ENCODE measurements at places on chromosomes 7 and 10.

DNA sequence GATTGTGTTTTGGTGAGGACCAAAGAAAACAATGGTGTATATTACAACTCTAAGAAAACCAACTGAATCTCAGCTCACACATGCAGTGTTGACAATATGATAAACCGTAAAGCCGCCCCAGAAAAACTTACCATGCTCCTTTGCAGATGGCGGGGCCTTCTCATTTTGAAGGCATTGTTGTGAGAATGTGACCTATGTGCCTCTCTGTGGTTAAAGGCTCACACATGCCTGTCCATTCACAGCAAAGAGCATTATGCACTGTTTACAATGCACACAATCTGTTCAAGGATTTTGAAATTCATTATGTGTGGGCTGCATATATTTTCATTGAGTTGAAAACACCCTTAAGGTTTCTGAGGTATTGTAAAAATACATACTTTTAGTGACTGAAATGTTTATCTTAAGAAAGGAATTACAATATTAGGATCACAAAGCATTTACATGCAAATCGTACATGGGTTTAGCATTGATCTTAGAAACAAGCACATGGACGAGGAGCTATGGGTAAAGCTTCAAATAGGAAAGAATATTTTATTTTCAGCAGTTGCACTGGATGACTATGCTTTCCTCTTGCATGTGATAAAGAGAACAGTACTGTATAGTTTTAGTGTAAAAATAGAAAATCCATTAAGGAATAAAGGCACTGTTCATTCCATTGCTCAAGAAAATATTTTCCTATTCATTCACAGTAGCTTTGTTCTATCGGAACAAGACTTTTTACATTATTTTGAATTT, 334.3 kb downstream of the ARL4A start:
- DNase-seq = no peak

GRCh38 chr10:128011059-128011979, 104.4 kb downstream of the PTPRE start:
- DNase-seq = no peak

- no peak for DNase-seq
Observed at GRCh38 chr7:43244232-43244631, 131.8 kb downstream of the HECW1 start.

DNA sequence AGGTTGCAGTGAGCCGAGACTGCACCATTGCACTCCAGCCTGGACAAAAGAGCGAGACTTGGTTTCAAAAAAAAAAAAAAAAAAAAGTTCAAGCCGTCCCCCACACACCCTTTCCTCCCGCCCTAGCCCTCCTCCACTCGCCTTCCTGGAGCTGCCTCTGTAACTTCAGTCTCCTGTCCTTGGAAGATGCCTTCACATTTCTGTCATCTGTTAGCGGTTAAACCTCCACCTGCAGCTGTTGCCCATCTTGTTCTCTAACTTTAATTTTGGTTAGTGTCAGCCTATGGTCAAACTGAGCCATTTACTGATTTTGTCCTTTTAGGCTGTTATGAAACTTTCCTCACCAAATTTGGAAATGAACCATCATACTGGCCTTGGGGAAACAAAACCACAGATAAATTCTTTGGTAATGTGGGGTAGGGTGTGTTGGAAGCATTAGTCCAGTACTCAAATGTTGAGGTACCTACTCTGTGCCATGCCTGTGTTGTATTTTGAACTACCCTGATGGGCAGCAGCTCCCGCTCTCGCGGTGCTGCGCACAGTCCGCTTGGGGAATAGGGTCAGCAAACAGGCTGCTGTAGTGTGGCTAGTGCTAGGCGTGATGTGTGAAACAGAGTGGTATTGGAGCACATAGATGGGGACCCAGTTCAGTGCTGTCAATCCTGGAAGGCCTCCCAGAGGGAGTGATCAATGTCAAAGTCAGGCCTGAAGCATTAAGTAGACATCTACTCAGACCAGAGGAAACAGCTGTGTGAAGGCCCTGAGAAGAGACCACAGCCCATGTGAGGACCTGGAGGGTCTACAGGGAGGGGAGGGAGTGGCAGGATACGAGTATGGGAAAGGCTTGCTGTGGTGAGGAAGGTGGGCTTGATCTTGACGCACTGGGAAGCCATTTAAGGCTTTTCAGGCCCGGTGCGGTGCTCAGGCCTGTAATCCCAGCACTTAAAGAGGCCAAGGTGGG, 26.9 kb downstream of the SFXN4 start:
- DNase-seq = no peak

DNA sequence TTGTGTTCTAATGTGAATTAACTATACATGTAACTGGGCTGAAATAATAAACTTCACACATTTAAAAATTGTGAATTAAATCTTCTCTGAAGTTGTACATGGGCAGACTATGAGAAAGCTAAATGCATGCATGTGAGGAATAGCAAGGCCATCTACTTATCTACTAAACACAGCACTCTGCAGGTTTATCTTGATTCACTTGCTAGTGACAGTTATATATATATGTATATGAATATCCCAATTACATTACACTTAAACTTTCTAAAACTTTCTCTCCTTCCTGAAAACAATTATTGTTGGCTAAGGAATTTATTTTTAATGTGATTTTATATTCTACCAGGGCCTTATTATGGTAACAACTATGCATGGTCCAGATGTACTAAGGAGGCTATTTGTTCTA, 5.1 kb upstream of the SP4 start:
- no peak for DNase-seq

DNA sequence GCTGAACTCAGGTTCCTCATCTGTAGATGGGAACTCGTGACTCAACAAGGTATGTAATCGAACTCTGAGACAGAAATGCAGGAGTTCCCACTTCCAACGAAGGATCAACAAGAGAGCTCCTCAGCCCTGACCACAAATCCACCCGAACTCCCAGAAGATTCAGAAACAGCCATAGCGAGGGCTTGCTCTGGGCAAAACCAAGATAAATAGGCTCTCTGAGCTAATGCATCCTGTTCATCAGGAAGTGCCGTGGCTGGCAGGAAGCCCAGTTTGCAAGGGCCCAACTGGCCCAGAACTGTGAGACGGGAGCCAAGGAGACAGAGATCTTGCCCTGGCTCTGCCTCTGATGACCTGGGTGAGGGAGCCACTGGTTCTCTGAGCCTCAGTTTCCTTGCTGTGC, 141.7 kb upstream of the PFKP start:
- DNase-seq = no peak

- DNase-seq = no peak
Observed at GRCh38 chr10:133520193-133520738, 6.9 kb upstream of the CYP2E1 start.

DNA sequence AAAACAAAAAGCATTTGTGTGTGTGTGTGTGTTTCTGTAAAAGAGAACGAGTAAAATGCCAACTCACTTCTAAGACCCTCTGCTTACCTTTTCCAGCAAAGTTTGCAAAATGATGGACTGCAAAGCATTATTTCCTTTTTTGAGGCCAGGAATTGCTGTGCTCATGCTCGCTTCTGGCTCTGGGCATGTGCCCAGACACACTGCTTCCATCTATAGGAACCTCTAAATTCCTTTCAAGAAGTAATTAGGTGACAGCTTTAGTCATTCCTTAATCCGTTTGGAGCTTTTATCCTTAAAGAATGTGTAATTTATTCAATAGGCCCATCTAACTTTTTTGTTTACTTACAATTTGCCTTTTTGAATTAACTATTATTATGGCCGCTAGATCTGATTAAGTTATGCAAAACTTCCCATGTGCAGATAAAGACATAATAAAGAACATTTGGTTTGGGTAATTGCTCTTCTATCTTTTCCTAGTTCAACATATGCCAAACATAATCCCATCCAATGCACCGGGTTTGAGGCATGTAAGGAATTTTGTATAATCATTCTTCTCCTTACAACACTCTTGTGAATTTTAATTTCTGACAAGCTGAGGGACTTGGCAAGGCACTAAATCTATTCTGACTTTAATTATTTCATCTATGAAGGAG, 34.7 kb downstream of the A1CF start:
- DNase-seq = no peak

GRCh38 chr7:105011831-105012502, 2.0 kb upstream of the KMT2E start:
- no peak for DNase-seq

- DNase-seq = no peak
Observed at GRCh38 chr10:49286686-49287085, 12.3 kb upstream of the C10orf71 start.

GRCh38 chr10:31759124-31759798, 169.4 kb downstream of the ARHGAP12 start:
- DNase-seq = peak; percentile 17

GRCh38 chr7:128948976-128949760, 11.4 kb downstream of the IRF5 start:
- DNase-seq = no peak

DNA sequence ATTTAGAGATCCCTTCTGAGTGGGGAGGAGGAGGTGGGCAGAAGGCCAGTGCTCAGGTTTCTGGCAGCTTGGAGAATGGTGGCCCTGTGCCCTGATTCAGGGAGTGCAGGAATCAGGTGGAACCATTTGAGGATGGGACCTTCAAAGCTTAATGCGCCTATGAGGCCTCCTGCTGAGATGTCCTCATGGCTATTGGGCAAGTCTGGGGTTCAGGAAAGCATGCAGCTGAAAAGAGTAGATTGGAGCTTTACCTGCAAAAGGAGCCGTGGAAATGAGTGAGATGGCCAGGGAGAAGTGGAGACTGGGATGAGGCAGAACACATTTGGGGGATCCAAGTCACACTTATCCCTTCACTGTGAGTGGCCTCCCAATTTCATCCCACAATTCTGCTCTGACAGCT, 6.1 kb downstream of the FFAR4 start:
- no peak for DNase-seq

All from NCI-H510A (cell line).